ENCODE measurements at places on chromosomes 3 and 15.

- no peak for DNase-seq
These were observed 185.2 kb downstream of the ATP10A start for GRCh38 chr15:25677719-25678499.

GRCh38 chr15:38072348-38073177 lies 138.1 kb downstream of the TMCO5A start:
- DNase-seq: peak; percentile 56

GRCh38 chr3:139906418-139906817 lies 28.6 kb upstream of the CLSTN2 start:
- peak; percentile 3 for DNase-seq

DNA sequence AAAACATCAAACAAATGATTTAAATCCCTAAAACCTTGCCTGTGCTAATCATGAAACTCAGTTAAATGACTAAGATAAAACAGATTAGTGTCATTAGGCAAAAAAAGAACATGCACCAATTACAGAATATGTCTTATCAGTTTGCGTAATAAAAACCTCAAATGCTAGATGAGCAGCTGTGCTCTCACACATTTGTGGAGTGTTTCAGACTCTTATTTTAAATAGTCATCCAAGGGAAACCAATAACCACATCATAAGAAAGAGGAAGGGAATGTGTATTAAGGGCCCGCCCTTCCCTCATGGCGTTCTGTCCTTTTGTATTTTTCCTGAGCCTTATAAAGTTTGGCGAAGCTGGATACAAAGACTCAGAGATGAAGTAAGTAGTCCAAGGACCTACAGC lies 6.6 kb downstream of the SAMMSON start:
- DNase-seq: no peak

GRCh38 chr3:72186400-72186855 lies 401.5 kb upstream of the PROK2 start:
- DNase-seq: no peak

DNA sequence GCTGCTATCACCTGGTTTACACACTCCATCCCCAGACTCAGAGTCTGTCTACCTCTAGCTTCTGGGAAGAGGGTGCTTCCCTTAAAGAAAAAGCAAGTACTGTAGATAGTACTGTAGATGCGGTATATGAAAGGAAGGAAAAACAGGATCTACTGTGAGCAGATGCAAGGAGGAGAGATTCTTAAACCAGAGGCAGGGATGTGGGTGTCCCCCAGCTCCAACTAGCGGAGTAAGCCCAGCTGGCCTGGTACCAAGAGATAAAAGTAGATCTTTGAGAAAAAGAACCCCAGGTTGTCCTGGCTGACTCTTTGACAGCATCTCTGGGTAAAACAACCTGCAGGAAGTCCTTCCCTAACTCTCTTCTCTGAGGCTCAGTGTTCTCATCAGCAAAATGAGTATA lies 523.7 kb upstream of the PROK2 start:
- DNase-seq: no peak

DNA sequence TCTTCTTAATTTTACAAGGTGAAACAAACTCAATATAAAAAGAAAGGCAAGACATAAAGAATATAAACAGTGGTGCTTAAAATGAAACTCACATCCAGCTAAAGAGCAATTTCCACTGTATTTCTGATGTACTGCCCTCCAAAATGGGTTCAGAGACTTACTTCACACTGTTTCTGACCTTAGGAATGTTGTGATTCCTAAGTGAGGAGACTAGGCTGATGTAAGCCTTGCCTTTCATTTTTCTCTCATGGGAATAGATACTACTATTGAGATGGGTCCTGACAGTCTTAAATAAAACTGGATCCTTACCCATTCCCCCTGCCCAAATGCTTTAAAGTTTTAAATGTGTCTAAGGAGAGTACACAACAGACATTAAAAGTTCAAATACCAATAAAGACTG lies 86.9 kb downstream of the CBLB start:
- no peak for DNase-seq

DNA sequence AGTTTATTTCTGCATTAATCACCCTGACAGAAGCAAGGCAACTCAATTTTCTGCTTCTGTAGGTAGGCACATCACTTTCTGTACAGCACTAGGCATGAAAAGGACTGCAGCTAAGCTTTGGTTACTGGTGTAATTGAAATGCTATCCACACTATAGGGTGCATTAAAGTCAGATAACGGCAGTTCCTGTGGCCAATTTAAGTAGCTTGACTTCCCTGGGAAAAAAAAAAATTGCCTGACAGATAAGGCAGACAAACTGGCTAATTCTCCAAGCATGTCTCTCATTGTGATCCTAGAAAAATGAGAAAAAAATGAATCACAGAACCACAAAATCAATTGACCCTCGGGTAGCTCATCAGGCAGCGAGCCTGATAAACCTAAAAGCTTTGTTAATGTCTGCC lies 151.4 kb downstream of the MEIS2 start:
- DNase-seq: no peak

DNA sequence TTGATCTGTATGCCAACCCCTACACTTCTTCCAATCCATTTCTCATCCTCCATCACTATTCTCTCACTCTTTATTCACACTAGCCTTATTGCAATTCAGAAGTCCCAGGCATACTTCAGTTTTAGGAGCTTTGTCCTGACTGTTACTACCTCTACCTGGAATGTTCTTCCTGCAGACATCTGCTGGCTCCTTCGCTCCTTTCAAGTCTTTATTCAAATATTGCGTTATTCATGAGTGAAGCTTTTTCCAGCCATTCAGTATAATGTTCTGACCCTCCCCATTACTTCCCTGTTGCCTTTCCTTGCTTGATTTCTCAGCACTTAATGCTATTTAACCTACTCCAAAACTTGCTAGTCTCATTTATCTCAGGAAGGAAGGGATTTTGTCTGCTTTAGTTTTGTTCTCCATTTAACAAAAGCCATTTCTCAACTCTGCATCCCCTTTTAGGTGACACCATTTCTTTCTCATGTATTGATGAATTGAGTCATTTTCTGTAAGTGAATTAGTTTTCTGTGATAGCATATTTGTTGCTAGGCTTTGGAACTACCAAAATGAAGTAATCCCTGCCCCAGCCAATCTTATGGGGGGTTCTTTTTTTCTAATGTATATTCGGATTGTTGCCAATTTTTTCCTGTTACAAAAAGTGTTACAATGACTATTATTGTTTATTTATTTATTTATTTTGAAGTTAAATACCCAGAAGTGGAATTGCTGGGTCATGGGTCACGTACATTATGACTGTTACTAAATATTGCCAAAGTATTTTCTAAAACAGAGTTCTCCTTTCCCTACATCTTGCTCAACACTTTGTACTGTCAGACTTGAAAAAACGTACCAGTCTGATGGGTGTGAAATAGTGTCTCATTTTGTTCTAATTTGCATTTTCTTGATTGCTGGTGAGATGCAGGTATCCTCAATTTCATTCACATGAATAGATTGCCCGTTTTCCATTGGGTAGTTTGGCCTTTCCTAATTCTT lies 9.4 kb downstream of the ATP11B start:
- DNase-seq: no peak

GRCh38 chr15:84814916-84815315 lies 2.2 kb upstream of the ALPK3 start:
- DNase-seq: no peak

DNA sequence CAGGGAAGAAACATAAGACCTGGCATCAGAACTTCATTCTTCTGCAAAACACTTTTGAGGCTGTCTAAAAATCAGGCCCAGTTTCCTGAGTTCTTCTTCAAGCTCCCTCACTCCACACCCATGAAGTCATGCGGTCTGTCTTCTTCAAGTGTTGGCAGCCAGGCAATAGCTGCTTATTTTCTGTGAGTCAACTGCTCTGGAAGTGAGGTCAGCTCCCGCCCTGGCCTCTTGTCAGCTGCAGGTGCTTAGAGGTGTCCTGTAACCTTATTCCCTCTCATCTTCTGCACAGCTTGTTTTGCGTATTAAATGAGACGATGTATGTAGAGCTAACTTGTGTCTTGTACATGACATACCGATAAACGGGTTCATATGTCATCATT lies 226.1 kb downstream of the ADAMTS17 start:
- DNase-seq: no peak

DNA sequence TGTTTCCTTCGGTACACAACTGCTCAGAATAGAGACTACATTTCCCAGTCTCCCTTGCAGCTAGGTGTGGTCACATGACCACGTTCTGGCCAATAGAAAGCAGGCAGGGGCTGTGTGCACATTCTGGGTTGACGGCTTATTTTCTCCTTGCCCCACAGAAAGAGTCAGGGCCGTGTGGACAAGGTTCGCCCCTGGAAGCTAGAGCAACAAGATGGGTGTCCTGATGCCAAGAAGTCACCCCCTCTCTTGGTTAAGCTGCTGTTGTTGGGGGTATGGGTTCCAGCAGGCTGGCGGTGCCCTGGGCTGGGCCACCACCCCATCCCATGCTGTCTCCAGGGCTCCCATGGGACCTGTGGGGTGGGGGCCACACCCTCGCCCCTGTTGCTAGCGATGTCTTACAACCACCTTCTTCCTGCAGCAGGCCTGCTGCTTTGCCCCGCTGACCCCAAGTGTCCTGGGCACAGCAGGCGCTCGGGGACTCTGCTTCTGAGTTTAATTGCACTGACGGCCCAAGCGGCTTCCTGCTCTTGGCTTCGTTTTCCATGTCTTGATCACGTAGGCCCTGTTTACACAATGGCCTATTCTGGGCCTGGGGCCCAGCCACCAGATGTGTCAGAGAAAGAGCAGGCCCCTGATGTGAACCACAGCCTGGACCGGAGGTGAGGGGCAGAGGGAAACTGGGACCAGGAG lies 24.9 kb downstream of the ABTB1 start:
- DNase-seq: peak; percentile 78

DNA sequence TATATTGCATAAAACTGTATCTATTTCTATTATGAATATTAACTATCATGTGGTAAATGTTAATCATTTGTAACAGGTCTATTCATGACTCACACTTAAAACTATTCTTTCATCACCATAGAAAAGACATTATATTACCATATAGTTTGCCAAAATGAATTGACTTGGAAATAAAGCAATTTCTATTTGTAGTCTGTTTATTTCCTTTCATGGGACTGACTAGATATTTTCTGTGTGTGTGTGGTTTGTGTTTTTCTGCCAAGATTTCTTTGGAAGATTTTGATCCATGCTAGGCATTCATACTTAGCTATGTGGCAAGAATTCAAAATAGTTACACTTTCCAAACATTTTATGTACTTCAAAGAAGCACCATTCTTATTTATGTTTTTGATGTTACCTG lies 522.5 kb upstream of the AGTR1 start:
- DNase-seq: no peak

- DNase-seq: peak; percentile 18
These were observed 1.6 kb downstream of the BDH1 start for GRCh38 chr3:197554196-197554561.

DNA sequence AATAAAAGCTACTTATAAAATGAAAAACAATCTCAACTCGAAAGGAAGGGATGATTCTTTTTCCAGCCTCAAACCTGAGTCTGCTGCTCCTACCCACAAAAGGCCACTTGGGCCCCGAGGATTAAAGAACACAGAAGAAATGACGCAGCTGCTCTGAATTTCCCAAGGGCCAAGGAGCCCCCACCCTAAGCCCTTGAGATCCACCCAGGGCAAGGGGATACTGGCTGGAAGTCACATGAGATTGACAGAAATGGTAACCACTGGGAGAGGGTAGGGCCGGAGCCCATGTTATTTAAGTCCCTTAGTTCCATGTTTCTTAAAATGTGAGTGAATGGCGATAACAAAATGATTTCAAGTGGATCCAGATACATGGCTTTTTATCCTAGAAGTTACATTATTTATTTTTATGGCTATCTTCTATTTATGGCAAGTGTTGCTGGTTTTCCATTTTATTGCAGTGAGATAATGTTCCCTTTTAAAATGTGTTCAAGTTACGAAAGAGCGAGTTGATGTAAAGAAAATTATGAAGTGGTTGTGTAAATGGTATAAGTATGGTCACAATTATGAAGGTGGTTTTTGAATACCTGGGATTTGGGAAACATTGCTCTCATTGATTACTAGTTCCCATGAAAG lies 16.8 kb downstream of the IGDCC4 start:
- DNase-seq: no peak

DNA sequence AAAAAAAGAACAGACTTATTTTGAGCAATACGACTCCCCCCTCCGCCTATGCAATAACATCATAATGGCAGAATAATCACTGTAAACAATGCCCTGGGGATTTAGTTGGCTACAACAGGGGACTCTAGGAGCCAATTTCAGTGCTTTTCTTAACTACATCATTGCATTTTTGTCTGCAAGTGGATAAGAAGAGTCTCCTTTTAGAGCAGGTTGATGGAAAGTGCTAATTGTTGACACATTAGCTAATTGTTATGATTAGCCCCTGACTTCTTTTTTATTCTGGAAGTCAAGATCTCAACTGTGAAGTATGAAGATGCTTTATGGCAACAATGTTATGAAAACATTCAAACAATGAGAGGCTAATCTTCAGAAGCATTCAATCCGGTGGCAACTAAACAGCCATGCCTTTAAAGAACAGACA lies 121.2 kb downstream of the MECOM start:
- DNase-seq: no peak

DNA sequence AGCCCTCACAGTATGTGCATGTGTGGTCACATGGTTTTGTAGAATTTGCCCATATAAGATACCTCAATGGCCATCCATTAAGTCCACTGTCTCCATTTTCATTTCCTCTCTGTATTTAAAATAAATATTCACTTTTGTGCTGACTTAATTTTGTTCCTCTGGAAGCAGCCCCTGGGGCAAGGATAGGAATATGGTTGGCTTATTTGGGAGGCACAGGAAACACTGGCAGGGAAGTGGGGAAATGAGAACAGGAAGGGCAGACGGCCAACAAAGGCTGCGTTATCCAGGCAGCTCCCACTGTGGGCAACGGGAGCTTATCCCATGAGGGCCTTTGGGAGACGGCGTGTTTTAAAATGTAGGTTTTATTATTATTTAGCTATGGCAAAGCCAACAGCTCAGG lies 148.6 kb downstream of the SHQ1 start:
- no peak for DNase-seq

DNA sequence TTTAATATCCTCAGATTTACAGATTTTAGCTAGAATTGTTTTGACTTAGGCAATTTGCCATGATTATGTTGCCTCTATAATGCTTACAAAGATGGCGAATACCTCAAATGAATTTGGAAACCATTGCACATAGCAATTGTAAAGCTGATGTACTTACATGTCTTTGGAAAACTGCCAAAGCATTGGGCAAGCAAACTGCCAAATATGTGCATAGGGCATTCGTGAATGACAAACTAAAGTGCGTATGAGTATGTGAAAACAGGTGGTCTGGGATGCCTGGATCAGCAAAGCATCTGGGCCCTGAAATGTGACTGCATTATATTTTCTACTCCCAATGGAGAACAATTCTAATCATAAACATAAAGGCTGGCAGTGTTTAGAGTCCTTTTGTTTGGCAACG lies 445.3 kb upstream of the ROBO1 start:
- no peak for DNase-seq

Measured in activated CD4-positive, alpha-beta T cell treated with anti-CD3 and anti-CD28 coated beads, Interleukin-2, amount 50 U/mL, for 16 hours (primary cell).